ENCODE measurements at places on chromosomes 4 and X.

- no peak for DNase-seq
Measured at GRCh38 chr4:70895405-70895804, 6.8 kb upstream of the MOB1B start.

DNA sequence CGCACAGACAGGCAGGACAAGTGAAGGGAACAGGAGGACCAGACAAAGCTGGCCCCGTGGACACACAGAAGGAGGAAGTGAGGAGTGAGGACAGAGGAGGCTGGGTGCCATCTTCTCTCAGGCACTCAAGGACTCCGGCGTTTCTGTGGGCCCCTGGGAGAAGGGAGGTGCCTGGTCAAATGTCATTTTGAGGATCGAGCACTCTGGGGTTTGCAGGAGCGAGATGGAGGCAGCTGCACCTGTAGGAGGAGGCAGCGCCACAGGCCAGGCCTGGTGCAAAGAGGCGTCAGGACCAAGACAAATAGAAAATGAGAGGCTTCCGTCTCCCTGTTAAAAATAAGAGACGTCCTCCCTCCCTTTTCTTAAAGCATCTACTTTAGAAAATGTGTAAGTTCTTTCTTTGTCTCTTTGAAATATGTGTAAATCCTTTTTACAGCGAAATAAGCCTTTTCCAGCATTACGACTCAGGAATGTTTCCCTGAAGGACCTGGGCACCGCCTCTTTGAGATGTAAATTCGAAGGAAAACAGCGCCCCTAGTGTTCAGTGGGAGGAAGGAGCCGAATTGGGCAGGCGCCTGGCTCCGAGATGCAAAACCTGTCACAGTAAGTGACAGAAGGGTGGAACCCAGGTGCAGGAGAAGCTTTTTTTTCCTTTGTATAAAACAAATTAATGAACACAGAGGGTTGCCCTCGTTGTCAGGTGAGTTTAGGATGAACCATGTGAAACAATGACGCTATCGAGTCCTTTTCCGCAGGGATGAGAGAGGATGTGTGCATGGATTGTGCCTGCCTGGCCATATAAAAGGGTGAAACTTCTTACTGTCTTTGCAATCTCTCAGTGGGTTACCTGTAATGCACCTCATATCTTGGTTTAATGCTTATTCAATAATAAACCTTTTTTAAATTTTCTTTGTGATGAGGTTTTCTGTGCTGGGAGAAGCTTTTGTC is 1.4 kb upstream of the C4orf50 start:
- DNase-seq, result peak; percentile 40

GRCh38 chr4:74661427-74662201 is 132.7 kb downstream of the BTC start:
- no peak for DNase-seq

GRCh38 chrX:24423960-24424359 is 41.1 kb upstream of the PDK3 start:
- DNase-seq, result no peak

- DNase-seq, result no peak
Measured at GRCh38 chr4:172096786-172097185, 283.6 kb downstream of the GALNTL6 start.

DNA sequence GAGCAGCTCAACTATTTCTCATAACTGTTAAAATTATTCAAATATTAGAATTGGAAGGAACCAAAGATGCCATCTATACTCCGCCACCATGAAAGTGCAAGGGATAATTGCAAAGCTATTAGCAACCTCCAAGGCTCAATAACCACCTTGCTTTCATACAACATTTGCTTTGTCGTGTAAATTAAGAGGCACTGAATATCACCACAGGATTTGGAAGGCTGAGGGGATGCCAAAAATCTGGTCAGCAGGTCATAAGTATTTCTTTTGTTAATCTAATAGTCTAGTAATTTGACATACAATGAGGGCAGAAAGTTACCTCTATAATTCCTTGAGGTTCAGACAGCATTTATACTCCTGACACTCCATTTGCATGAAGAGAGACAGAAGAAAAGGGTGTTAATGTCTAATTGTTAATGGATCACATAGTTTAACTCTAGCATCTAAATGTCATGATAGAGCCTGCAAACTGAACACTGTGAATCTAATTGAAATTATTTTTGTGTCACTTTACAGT is 200.9 kb upstream of the DIAPH2 start:
- DNase-seq, result no peak

DNA sequence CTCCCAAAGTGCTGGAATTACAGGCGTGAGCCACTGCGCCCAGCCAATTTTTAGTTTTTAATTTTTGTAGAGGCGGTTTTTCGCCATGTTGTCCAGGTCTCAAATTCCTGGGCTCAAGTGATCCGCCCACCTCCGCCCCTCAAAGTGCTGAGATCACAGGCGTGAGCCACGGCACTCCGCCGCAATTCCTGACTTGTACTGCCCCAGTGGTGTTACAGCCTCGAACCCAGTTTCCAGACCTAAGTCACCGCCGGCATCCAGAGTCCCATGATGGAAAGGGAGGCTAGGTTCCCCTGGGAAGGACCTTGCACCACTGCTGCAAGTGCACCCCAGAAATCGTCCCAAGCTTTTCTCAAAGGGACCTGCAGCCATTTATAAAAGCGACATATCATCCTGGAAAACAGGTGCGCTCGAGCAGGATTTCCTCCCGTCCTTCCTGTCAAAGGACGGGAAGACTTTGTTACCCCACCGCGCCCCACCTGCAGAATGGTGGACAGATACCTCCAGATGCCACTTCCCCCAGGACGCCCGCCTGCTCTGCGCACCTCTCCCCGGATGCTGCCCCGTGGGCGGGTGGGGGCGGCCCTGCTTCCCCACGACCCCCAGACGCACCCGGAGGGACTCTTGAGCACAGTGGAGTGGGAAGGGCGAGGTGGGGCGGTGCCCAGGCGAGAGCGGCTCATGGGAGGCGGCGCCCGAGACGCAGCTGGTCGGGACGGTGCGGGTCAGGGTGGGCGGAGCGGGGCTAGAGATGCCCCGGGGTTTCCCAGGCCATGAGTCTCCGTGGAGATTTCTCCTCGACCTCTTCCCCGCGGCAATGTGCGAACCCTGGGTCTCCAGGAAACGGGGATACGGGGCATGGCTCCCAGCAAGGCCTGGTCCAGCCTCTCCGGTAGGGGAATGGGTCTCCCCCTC is 947 bp upstream of the RPL10 start:
- peak; percentile 75 for DNase-seq

DNA sequence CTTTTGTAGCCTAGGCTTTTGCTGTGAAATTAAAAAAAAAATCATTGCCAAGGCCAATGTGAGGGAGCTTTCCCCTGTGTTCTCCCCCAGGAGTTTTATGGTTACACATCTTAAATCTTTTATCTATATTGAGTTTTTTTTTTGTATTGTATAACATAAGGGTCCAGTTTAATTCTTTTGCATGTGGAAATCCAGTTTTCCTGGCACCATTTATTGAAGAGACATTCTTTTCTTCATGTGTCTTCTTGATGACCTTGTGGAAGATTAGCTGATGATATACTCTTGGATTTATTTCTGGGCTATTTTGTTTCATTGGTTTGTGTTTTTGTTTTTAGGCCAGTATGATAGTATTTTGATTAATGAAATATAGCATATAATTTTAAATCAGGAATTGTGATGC is 225.0 kb downstream of the ADAM29 start:
- DNase-seq, result no peak

DNA sequence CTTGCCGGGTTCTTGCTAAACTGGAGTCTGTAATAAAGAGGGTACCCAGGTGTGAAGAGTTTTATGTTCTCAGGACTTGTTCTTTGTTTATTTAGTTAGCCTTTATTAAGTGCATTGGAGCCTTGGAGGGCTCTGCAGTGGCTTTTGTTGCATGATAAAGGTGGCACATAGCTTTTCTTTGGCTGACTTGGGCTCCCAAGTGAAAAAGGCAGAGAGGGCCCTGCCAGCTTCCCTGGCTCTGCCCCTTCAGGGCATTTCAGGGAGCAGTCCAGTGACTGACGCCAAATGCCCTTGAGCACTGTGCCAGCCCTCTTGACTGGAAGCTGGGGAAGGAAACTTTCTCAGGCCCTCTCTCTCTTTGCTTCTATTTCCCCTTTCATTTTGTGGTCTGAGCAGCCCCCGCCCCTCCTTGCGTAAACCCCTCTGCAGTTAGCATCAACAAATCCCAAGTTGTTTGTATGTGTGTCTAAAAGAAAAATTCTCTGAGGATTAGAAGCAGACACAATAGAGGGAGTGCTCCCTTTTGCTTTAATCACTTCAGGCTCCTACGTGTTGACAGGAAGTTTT is 152.2 kb downstream of the NHS start:
- no peak for DNase-seq

GRCh38 chrX:10341309-10341708 is 184.5 kb downstream of the CLCN4 start:
- DNase-seq, result no peak

DNA sequence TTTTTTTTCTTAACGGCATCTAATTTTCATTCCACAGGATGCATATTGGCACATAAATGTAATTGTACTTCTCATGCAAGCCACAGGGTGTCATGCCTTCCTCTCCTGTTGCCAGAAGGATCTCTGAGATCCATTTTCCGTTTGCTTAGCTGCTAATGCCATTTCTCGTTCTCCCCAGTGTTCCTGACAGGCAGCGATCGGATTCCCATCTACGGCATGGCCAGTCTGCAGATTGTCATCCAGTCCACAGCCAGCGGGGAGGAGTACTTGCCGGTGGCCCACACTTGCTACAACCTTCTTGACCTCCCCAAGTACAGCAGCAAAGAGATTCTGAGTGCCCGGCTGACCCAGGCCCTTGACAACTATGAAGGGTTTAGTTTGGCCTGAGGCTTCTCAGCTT is 8.9 kb upstream of the NAP1L5 start:
- no peak for DNase-seq

GRCh38 chrX:110173192-110174175 is 144.4 kb downstream of the AMMECR1 start:
- no peak for DNase-seq

DNA sequence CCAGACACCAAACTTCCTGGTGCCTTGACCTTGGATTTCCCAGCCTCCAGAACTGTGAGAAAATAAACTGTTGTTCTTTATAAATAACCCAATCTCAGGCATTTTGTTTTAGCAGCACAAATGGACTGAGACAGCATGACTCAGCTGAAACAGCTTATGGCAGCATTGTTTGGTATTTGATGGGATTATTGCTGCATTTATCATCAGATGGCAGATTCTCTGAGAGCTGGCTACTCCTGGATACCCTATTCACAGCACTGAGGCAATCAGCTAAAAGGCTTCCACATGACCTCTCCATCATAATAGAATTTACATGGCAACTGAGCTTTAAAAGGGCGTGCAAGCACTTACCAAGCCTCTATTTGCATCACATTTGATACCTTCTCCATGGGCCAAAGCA is 623.1 kb upstream of the CPEB2 start:
- DNase-seq, result no peak

GRCh38 chr4:140057701-140058100 is 96.3 kb downstream of the MAML3 start:
- DNase-seq, result no peak

DNA sequence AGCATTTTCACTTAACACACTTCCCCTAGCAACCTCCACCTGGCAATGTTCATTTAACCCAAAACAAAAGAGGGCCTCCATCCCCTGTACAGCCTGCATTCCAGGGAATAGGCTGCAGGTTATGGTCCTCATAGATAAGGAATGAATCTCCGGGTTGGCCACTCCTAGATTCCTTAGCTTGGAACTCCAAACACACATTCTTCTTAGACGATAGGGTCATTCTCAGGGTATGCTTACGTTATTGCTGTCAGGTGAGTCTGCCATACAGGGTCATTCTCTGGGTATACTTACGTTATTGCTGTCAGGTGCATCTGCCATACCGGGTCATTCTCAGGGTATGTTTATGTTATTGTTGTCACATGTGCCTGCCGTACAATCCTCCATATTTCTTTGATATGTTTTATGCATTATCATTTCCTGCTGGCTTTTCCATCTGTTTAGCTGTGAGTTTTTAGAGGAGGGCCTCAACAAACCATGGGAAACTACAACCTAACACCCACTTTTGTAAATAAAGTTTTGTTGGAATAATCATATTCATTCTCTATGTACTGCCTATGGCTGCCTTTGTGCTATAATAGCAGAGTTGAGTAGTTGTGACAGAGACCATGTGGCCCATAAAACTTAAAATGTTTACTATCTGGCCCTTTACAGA is 8.2 kb upstream of the AFF1 start:
- no peak for DNase-seq

- no peak for DNase-seq
Measured at GRCh38 chrX:102723456-102723855, 2.9 kb downstream of the GPRASP3 start.

DNA sequence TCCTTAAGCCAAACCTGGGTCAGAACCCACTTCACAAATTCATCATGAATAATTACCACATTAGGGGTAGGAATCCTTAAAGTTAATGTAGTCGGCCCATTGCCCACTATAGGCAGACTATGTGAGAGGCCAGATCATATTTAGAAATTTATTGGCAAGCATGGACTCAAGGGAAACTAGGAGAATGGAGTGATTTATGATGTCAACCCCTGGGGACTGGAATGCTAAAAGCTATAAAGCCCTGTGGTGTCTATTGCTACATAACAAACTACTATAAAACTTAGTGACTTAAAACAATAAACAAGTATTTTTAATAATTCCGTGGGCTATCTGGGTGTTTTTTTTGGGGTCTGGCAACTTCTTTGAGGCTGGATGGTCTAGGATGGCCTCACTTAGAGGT is 93.9 kb downstream of the PPP1R2C start:
- no peak for DNase-seq

DNA sequence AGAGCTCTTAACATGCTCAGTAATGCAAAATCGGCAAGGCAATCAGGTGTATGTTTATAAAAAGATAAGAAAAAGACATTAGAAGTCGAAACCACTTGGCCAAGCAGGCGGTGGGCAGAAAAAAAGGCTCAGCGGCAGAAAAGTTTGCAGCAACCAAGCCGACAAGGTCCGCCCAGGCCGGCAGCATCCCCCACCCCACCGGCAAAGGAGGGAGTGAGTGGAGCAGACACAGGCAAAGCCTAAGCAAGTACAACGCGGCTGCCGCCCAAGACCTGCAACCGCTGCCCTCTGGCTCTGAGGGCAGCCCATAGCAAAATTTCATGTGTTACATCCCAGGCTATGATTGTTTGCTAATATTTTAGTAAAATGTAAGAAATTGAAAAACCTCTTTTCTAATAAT is 125.4 kb upstream of the ZCCHC13 start:
- DNase-seq, result no peak

- no peak for DNase-seq
Measured at GRCh38 chr4:8200302-8200975, 1.3 kb downstream of the SH3TC1 start.

GRCh38 chrX:39811376-39811775 is 286.4 kb downstream of the BCOR start:
- no peak for DNase-seq

Data from CD8-positive, alpha-beta T cell (primary cell).